ENCODE measurements at places on chromosomes 5 and 9.

DNA sequence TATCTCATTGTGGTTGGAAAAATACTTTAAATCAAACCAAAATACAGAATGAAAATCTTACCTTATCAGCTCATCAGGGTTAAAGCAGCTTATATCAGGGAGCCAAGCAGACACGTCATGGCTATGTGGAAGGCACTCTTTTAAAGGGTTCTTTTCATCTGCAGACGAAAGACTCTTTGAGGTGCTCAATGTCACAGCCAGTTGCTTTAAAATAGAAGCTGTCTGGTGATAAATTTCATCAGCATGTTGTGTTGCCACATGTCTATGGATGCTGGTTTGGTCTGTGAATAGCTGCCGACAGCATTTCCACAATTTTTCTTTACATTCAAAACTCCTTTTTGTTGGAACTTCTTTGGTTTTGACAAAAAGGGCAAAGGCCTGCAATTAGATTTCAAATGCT, 7.5 kb downstream of the TSTD2 start:
- DNase-seq: no peak

GRCh38 chr5:167819406-167819805, 472.0 kb upstream of the WWC1 start:
- no peak for DNase-seq

DNA sequence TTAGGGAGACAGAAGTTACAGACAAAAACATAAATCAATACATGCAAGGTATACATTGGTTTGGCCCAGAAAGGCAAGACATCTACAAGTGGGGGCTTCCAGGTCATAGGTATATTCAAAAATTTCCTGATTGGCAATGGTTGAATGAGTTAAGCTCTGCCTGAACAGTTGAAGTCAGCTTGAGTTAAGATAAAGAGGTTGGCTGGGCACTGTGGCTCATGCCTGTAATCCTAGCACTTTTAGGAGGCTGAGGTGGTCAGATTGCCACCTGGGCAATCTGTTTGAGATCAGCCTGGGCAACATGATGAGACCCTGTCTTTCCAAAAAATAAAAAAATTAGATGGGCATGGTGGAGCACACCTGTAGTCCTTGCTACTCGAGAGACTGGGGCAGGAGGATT, 16.3 kb downstream of the TMC1 start:
- DNase-seq: no peak

GRCh38 chr5:170498811-170499351, 4.9 kb upstream of the KCNIP1 start:
- no peak for DNase-seq

- no peak for DNase-seq
Observed at GRCh38 chr5:89421035-89421434, 538.1 kb upstream of the MEF2C start.

- DNase-seq: no peak
Observed at GRCh38 chr5:176714067-176714466, 66.8 kb downstream of the TSPAN17 start.

DNA sequence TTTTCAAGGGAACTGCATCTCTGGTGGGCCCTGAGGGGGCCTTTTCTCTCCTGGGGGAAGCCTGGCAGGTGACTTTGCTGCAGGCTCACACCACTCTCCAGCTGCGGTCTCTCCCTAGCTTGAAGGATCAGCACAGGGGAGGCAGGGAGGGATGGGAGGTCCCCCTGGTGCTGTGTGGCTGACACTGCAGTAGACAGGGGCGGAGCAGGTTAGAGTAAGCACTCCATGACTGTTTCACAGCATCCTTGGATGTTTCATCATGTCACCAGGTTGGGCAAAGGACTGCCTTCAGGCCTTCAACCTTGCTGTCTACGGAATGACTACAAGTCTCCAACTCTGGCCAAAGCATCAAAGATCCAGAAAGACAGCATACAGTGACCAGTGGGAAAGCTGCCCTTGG, 470.7 kb downstream of the CDK5RAP2 start:
- DNase-seq: peak; percentile 39

DNA sequence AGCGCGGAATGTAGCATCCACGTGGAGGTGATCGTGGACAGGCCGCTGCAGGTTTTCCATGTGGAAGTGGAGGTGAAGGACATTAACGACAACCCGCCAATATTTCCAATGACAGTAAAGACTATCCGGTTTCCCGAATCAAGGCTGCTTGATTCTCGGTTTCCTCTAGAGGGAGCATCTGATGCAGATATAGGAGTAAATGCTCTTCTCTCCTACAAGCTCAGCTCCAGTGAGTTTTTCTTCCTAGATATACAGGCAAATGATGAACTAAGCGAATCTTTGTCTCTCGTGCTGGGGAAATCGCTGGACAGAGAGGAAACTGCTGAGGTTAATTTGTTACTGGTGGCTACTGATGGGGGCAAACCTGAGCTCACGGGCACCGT, 598 bp downstream of the PCDHA2 start:
- DNase-seq: peak; percentile 43

GRCh38 chr9:108297073-108297472, 558.7 kb downstream of the ACTL7B start:
- DNase-seq: no peak

GRCh38 chr5:138180183-138180782, 1.4 kb downstream of the KIF20A start:
- DNase-seq: peak; percentile 56

DNA sequence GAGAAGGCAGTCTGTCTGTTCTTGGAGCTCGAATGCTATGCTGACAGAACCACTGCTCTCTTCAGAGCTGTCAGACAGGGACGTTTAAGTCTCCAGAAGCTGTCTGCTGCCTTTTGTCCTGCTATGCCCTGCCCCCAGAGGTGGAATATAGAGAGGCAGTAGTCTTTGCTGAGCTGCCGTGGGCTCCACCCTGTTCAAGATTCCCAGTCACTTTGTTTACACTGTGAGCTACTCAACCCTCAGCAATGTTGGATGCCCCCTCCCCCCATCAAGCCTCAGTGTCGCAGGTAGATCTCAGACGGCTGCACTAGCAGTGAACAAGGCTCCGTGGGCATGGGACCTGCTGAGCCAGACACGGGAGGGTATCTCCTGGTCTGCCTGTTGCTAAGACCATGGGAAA, 344.2 kb downstream of the TMEM161B start:
- no peak for DNase-seq

DNA sequence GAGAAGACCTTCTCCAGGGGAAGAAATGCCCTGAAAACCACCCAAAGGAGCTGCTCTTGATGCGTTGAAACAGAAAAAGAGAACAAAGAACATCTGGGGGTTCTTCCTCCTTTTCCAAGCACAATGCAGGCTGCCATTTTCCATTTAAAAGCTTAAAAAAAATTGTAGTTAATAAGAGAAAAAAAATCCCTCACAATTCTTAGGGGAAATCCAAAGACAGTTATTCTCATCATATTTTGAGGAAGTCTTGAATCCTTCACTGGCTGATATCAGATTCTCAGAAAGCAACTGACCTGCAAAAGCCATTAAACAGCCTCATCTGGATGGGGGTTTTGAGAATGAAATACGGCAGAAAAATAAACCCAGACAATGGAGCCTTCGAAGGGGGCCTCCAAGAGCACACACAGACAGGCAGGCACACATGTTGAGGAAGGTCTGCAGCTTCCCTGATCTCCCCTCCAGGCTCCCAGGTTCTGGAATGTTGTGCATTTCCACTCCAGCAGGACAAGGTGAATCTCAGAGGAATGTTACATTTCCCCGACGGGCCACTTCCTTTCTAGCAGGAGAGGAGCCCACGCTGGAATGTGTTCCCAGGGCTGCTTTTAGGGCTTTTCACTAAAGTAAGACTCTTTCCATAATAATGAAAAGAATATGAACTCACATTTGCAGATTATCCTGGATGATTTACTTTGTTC, 159.4 kb upstream of the S1PR3 start:
- DNase-seq: no peak

DNA sequence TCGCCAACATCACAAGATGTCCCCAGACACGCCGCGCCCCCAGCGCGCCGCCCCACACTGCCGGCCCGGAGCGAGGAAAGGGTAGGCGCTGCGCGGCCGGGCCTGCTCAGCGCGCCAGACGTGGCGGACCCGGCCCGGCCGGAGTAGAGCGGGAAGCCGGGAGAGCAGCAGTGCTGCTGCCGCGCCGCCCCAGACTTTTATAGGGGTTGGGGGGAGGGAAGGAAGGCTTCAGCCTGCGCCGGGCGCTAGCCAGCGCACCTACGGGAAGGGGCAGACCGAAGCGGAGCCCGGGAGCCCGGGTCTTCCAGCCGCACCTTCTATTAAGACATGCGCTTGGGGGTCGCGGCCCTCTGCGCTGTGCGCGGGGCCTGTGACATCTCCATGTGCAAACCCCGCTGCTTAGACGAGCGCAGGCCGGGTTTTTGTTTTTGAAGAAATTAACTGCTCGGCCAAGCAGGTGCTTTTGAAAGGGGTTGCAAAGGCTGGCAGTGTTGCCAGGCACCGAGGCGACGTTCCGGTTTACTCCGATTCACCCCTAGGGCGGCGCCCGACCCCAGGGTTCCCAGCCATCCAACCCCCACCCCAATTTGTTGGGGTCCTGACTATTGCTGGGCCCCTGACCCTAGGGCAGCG, 353 bp upstream of the PAX5 start:
- DNase-seq: no peak

GRCh38 chr5:41517909-41518308, 7.5 kb upstream of the PLCXD3 start:
- no peak for DNase-seq

- DNase-seq: no peak
Observed at GRCh38 chr5:131984956-131985665, 26.3 kb downstream of the ACSL6 start.

DNA sequence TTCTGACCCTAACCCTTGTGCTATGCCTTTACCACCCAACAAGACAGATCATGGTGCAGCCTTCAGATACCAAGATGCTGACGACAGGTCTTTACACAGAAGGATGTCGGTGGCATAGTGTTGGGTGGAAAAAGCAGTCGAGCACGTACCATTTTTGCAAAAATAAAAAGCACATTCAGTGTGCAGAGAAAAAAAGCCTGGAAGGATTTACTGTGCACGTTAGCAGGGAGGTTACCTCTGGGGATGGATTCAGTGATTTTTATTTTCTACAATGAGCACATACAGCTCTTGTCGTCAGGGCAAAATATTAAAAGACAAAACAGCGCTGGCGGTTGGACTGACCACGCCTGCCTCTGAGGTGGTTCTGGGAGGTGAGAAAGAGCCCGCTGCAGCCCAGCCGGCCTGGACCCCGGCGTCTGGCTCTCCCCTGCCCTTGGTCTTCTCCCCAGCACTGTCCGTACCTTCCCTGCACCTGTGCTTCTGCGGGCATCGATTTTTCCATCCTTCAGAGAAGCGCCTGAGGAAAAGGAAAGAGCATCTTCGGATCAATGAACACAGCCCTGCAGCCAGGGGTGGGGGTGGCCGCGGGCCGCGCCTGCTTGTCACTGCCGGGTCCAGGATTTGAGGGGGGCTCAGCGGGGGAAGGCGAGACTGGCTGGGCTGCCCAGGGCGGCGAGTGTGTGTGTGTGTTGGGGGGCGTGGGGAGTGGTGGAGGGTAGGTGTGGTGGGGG, 200.0 kb upstream of the IER5L start:
- DNase-seq: no peak

DNA sequence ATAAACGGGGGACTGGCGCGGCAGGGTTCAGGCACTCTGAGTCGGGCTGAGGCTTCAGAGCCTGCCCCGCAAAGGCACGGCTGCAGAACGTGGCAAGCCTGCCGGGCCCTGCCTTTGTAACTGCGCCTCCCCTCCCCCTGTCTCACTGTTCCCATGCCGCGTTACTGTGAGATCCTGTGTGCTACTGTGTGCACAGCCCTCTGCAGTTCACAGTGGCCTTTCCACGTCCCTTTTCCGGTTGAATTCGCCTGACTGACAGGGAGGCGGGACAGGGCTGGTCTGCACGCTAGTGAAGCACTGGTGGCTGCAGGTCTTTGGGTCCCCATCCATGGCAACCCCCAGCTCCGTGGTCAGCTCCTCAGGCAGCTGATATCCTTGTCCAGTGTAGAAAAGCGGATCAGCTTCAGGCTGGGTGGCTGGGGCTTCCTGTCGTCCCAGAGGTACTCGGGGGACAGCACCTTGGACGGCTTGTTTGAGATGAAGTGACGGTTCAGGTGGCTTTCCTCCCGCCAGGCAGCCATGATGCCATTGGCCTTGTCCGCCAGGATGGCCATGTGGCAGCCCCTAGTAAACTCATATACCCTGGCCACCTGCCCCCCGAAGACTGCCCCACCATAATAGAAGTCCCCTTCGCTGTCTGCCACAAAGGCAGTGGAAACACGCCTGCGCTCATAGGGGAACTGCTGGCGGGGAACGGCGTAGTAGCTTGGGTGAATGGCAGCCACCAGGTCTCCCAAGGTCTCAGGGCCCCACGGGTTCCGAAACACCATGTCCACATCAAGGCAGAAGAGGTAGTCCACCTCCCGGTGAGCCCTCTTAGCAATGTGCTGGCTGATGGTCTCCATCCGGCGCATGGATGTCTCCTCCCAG, 10.3 kb downstream of the GBGT1 start:
- DNase-seq: no peak

DNA sequence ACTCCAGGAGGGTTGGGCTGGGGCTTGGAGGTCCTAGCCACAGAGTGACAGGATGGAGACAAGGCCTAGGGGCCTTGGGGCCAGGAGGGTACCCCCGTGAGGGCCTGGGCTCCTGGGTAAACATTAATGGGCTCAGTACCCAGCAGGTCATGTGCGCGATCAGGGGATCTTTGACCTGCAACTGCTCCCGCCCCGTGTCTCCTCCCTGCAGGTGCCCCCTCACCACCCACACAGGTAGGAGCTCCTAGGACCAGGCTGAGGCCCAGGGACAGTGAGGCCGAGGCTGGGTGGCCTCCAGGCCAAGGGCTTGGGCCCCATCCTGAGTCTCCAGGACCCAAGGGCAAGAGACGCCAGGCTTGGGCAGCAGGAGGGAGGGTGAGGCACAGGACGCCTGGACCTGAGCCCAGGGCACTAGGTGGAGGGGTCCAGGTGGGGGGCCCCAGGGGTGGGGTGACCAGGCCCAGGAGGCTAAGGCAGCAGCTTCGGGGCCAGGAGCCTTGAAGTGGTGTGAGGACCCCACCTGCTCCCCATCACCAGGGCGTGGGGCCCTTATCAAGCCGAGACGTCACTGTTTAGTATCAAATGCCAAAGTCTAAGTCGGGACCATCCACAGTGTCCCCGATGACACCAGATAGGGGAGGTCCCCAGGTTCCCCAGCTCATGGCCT, at the start of gene SLC34A3:
SLC34A3 (plus strand) TSS at position 197 of the 667 bp plus-strand sequence. CDS start 802 bp downstream, outside the sequence.
- DNase-seq: no peak

DNA sequence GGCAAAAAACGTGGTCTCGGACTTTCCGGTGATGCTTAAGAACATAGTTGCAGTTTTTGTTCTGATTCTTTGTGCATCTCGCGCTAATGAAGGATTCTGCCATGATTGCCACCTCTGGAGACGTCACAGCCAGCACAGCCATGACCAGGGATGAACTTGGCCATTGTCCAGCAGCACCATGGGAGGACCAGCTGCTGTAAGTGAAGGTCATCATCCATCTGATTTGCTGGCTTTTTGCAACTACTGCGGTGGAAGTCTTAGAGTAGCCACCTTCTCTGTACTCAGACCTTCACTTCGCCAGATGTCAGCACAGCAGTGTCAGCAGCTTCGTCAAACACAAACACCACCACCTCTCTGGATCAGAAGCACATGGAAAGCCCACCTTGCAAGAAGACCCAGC, 45.7 kb downstream of the NSUN2 start:
- DNase-seq: no peak
